ENCODE measurements at places on chromosomes 11 and 22.

- DNase-seq, result no peak
These were observed 167.5 kb downstream of the LUZP2 start for GRCh38 chr11:24664399-24664798.

- no peak for DNase-seq
These were observed 70.4 kb upstream of the SHISAL1 start for GRCh38 chr22:44383064-44383575.

DNA sequence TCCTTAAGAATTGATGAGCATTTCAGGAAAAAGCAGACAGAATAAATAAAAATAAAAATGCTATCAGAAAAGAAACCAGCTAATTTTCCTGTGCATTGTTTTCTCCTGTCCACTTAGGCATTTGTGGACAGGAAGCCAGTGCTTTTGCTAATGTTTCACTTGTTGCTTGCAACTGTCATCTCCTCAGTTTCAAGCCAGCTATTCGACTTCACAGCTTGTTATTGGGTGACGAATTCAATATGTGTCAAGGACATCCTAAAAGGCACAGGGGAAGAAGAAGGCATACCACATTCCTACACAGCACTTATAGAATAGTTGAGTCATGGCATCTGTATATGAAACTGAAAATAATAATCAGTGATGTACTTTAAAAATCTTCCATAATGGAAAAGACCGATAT is 530.6 kb upstream of the KIRREL3 start:
- no peak for DNase-seq

DNA sequence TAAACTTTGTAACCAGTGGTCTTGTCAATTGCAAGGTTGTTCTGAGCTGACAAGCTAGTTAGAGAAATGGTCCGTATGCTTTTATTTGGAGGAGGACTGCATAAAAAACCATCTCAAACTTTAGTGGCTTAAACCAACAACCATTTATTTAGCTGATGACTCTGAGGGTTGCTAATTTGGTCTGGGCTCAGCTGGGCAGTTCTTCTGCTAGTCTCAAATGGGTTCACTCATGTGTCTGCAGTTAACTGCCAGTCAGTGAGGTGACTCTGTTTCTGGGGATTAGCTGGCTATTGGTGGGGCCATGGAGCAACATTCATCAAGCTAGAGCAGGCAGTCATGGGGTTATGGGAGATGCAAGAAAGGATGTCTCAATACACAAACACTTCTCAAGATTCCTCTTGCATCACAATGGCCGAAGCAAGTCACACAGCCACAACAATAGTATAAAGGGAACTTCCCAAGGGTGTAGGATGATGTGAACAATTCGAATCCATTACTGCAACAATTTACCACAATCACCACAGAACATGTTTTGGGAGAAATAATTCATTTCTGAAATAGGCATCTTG is 521.9 kb downstream of the INSC start:
- no peak for DNase-seq

- no peak for DNase-seq
These were observed 99.3 kb upstream of the GAL start for GRCh38 chr11:68584991-68585524.

- no peak for DNase-seq
These were observed 24.4 kb upstream of the PAMR1 start for GRCh38 chr11:35549787-35550186.

DNA sequence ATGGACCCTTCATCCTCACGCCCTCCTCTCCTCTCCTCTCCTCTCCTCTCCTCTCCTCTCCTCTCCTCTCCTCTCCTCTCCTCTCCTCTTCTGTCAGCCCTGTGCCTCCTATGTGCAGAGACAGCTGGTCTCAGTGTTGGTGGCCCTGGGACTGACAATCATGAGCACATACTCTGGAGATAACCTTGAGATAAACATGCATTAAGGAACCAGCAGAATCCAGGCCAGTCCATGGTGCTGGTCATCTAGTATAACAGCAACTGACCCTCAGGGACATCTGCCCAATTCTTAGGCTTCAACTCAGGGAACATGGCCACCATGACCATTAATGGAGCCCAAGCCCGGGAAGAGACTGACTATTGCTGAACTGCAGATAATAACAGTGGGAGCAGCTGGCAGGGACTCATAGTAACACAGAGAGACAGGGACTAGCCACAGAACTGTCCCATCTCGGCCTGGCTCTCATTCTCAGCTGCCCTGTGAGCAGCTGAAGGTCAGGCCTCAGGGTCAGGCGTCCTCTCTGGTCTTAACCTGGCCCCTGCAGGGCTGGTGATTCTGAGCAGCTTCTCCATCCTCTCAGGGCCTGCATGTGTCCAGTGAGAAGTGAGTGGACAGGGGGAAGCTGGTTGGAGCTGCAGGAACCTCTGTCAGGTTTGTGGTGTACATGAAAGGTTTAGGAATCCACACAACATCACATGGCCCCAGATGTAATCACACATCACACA is 45.4 kb downstream of the GGTLC2 start:
- DNase-seq, result no peak

- DNase-seq, result no peak
These were observed 15.3 kb upstream of the APOL3 start for GRCh38 chr22:36175892-36176291.

GRCh38 chr11:45471266-45471665 is 185.1 kb upstream of the SYT13 start:
- no peak for DNase-seq

- no peak for DNase-seq
These were observed 4.8 kb downstream of the SELENOM start for GRCh38 chr22:31102441-31103081.

DNA sequence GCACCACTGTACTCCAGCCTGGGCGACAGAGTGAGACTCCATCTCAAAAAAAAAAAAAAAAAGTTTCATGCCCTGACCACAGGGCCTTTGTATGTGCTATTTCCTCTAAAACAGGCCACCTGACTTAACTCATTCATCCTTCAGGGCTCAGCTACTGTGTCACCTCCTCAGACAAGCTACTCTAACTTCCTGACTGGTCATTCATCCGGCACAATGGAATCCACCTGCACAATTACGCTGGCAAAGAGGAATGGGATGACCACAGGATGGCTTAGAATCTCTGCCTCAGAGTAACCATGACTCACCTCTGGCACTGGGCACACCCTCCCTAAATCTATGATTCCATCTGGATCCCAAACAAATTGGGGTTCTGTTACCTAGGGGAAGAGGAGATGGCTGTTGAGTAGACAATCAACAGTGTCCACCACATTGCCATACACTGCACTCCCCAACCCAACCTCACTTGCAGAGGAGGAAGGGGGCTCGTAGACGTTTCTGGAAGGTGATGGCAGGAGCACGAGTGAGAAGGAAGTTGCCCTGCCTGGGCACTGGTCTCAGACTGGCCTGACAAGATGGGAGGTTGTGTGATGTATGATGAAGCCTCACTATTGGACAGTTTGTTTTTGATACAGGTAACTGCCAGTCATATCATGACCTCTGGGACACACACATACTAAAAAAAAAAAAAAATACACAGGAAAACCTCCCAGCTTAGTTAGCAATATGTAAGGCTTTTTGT is 22.8 kb upstream of the HMOX1 start:
- no peak for DNase-seq

- DNase-seq, result no peak
These were observed 53.7 kb downstream of the THAP12 start for GRCh38 chr11:76327202-76327601.

Data from NCI-H2227 treated with DMSO at 0.1 percent for 48 hours (cell line).